Mesendoderm (in vitro differentiated cells): ENCODE measurements at places on chromosomes 12 and 14.

- no peaks in the 10 kb centered on the region for H3K27me3 ChIP-seq
- H3K4me3 ChIP-seq, result no peak overlapping the region
- no peak overlapping the region for H3K27ac ChIP-seq
- DNase-seq, result no peak
- peaks cover 6% of the 10 kb centered on the region for H3K4me1 ChIP-seq
These were observed 659 bp downstream of the CIROP start for GRCh38 chr14:23104070-23104590.

- H3K27ac ChIP-seq, result no peak overlapping the region
- no peaks in the 10 kb centered on the region for H3K27me3 ChIP-seq
- H3K36me3 ChIP-seq, result no peaks in the 10 kb centered on the region
- DNase-seq, result peak; percentile 19
- no peak overlapping the region for H3K4me3 ChIP-seq
These were observed 298.6 kb upstream of the PPFIA2 start for GRCh38 chr12:82057770-82058169.

DNA sequence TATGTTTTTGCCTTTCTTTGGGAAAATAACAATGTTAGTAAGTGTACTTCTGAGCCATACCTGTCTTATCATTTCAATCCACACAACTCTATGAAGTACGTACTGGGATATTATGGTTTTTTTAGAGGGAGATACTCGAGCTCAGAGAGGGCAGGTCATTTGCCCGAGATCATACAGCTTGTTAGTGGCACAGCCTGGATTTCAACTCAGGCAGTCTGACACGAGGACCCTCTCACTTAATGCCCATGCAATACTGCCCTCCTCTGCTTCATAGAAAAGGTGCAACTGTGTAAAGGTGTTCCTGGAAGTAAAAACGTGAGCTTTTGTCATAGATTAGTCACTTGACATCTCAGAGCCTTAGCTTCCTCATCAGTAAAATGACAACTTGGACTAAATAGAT, 128.0 kb downstream of the NDUFA12 start:
- H3K4me1 ChIP-seq, result no peaks in the 10 kb centered on the region
- peak; percentile 69 for DNase-seq
- H3K4me3 ChIP-seq, result no peak overlapping the region
- H3K27ac ChIP-seq, result no peak overlapping the region
- H3K36me3 ChIP-seq, result no peaks in the 10 kb centered on the region
- peaks cover 34% of the 10 kb centered on the region for H3K27me3 ChIP-seq

DNA sequence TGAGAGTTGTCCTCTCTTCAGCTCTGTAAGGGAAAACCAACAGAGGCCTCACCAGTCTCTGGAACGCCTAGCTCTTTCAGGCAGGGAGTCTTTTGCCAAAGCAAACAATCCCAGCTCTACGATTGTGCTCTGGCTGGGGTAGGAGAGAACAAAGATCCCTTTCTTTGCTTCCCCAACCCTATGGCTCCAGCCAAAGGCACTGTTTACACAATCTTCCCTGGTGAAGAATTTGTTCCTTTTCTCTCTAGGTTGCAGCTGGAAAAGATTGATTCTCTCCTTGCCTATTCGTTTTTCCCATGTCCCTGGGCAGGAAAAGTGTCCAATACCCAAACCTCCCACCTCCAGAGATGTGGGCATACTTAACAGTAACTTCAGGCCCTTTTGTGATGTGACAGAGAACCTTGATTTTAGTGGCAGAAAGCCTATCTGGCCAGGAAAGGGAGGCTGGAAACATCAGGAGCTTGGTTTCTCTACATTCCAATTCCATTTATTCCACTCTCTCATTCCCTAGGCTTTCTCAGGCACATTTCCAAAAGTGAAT, 16.8 kb downstream of the ATP5MC2 start:
- peaks cover 5% of the 10 kb centered on the region for H3K36me3 ChIP-seq
- no peaks in the 10 kb centered on the region for H3K27me3 ChIP-seq
- H3K4me3 ChIP-seq, result no peak overlapping the region
- peak overlapping the region; percentile 77 for H3K27ac ChIP-seq

DNA sequence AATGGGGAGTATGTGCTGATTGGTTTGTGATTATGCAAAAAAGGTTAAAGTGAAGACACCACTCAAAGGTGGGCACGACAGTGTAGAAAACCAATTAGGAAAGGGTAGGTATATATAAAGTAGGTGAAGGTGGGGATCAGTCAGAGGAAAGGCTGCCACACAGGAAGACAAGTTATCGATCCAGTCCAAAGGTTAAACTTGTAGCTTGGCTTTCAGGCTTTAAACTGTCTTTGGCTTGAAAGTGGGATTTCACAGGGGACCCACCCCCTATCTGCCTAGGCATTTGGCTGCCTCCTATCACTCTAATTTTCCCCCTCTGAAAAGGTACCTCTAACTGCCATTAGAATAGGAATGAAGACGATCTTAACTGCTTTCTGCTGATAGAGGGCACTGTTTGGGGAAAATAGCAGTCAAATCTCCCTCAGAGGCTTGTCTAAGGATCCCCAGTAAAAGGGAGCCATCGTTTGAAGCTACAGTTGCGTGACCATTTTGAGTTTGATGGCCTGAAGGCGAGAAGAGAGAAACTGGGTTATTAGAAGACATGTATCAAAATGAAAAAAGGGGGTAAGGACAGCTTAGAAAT, 250.2 kb downstream of the GPHN start:
- no peaks in the 10 kb centered on the region for H3K36me3 ChIP-seq
- DNase-seq, result peak; percentile 51
- H3K27me3 ChIP-seq, result no peaks in the 10 kb centered on the region
- no peak overlapping the region for H3K27ac ChIP-seq

- H3K27ac ChIP-seq, result no peak overlapping the region
- no peaks in the 10 kb centered on the region for H3K4me1 ChIP-seq
- H3K4me3 ChIP-seq, result no peak overlapping the region
These were observed 17.7 kb upstream of the C1S start for GRCh38 chr12:7042842-7043241.

GRCh38 chr12:52822771-52823510, 9.0 kb upstream of the KRT4 start:
- H3K4me3 ChIP-seq, result no peak overlapping the region
- H3K27me3 ChIP-seq, result no peaks in the 10 kb centered on the region
- no peaks in the 10 kb centered on the region for H3K4me1 ChIP-seq
- DNase-seq, result no peak
- no peak overlapping the region for H3K27ac ChIP-seq

DNA sequence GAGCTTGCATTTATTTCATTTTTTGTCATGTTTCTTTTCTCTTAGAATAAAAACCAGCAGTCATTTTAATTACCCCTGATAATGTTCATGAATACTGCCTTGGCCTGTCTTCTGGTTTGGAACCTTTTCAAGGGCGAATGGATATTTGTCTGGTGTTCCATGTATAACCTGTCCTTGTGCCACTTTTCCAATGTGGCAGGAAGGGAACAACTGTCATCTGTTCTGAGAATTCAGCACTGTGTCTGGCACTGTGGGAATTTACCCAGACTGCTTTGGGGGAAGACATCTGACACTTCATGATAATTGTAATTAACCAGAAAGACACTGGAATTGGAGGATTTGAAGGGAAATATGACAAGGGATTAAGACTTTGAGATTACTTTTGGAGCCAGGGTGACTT, 352.8 kb downstream of the APAF1 start:
- H3K36me3 ChIP-seq, result no peaks in the 10 kb centered on the region
- no peak overlapping the region for H3K27ac ChIP-seq
- H3K4me3 ChIP-seq, result no peak overlapping the region
- H3K4me1 ChIP-seq, result no peaks in the 10 kb centered on the region

DNA sequence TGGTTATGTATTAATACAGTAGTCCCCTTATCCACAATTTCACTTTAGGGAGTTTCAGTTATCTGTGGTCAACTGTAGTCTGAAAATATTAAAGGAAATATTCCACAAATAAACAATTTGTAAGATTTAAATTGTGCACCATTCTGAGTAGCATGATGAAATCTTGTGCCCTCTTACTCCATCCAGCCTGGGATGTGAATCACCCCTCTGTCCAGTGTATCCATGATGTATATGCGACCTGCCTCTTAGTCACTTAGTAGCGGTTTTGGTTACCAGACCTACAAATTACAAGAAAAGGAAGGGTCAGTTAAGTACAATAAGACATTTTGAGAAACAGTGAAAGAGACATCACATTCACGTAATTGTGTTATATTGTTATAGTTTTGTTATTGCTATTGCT, 39.9 kb upstream of the MDGA2 start:
- H3K27ac ChIP-seq, result no peak overlapping the region
- H3K36me3 ChIP-seq, result no peaks in the 10 kb centered on the region
- H3K27me3 ChIP-seq, result no peaks in the 10 kb centered on the region
- DNase-seq, result no peak
- no peaks in the 10 kb centered on the region for H3K4me1 ChIP-seq

GRCh38 chr12:31773867-31774266, 45.0 kb upstream of the AMN1 start:
- H3K27ac ChIP-seq, result no peak overlapping the region
- H3K27me3 ChIP-seq, result no peaks in the 10 kb centered on the region
- DNase-seq, result no peak
- no peak overlapping the region for H3K4me3 ChIP-seq
- H3K4me1 ChIP-seq, result peaks cover 2% of the 10 kb centered on the region
- no peaks in the 10 kb centered on the region for H3K36me3 ChIP-seq

DNA sequence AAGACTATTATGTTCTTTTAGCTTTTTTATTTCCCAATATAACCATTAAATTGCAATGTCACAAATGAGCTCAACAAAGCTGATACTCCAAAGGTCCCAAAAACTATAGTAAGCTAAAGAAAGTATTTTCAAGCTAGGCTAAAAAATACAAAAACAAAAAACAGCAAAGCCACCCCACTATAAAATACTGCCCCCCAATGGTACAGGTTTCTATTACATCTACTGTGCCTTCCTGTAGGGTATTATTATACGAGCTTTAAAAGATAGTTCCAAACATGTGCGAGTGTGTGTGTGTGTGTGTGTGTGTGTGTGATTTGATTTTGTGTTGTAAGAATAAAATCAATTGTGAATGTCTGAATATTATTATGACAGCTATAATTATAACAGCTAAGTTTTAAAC, 1.1 kb downstream of the IFNG start:
- no peak overlapping the region for H3K27ac ChIP-seq
- peak; percentile 45 for DNase-seq
- H3K4me1 ChIP-seq, result no peaks in the 10 kb centered on the region
- H3K4me3 ChIP-seq, result no peak overlapping the region

- peak overlapping the region; percentile 97 for H3K27ac ChIP-seq
- H3K4me1 ChIP-seq, result peaks cover 5% of the 10 kb centered on the region
- H3K4me3 ChIP-seq, result peak overlapping the region; percentile 98
- DNase-seq, result peak; percentile 93
- no peaks in the 10 kb centered on the region for H3K27me3 ChIP-seq
These were observed 1.5 kb downstream of the SLC38A2 start for GRCh38 chr12:46370792-46371717.

DNA sequence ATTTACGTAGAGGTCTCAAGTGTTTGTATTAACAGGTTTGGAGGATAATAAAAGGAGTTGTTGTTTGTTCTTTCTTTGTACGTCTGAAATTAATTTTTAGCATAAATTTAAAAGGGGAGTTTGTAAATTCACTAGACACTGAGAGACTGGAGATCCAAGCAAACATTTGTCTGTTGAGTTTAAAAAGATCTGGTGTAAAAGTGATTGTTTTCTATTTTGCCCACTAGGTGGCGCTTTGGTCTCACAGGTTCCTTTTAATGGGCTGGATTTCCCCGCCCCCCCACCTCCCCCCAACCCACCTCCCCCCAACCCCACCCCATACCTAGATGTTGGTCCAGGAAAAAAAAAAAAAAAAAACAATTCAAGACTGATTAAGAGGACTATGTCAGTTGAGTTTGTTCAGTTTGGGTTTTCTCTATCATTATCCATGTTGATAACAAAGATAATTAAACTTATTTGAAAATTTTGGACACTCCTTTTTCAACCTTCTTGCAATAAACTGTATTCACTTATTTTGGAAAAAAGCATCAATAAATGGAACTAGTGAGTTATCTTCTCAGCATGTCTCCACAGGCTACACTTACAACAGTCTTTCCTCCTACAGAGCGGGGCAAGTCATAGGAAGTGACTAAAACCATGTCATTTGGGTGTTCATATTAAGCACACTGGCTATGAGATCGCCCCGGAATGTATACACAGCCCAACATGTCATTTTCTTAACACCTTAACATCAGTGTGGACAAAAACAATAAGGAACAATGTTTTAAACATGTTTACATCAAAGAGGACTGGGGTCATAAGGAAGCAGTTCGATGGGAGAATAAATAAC, 841.1 kb downstream of the NRXN3 start:
- no peaks in the 10 kb centered on the region for H3K4me1 ChIP-seq
- no peaks in the 10 kb centered on the region for H3K36me3 ChIP-seq
- H3K27ac ChIP-seq, result no peak overlapping the region
- H3K27me3 ChIP-seq, result no peaks in the 10 kb centered on the region
- peak; percentile 40 for DNase-seq

DNA sequence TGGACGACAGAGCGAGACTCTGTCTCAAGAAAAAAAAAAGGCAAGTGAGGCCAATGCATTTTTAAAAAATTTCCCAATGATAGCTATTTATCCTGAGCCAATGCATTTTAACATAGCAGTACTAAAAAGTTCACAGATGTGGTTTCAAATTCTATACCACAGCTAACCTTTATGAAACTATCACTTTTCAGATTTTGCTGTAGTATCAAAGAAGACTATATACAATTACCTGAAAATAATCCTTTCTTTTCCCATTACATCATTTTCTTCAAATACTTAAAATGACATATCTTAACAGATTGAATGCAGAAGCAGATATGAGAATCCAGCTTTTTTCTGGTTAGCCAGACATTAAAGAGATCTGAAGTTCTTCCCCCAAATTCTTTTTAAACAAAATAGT, 13.2 kb downstream of the ATF7 start:
- no peaks in the 10 kb centered on the region for H3K27me3 ChIP-seq
- no peaks in the 10 kb centered on the region for H3K4me1 ChIP-seq
- no peaks in the 10 kb centered on the region for H3K36me3 ChIP-seq

- H3K4me3 ChIP-seq, result no peak overlapping the region
- H3K4me1 ChIP-seq, result no peaks in the 10 kb centered on the region
- no peaks in the 10 kb centered on the region for H3K27me3 ChIP-seq
These were observed 105.4 kb downstream of the SRGAP1 start for GRCh38 chr12:63949902-63950301.

GRCh38 chr12:43816168-43816567, 10.1 kb upstream of the TWF1 start:
- no peak for DNase-seq
- no peaks in the 10 kb centered on the region for H3K27me3 ChIP-seq
- H3K4me1 ChIP-seq, result peaks cover 2% of the 10 kb centered on the region
- H3K36me3 ChIP-seq, result no peaks in the 10 kb centered on the region
- no peak overlapping the region for H3K4me3 ChIP-seq
- H3K27ac ChIP-seq, result no peak overlapping the region

GRCh38 chr12:69686731-69687130, 12.4 kb downstream of the BEST3 start:
- H3K27me3 ChIP-seq, result no peaks in the 10 kb centered on the region
- no peaks in the 10 kb centered on the region for H3K36me3 ChIP-seq
- no peaks in the 10 kb centered on the region for H3K4me1 ChIP-seq
- DNase-seq, result no peak
- no peak overlapping the region for H3K4me3 ChIP-seq
- H3K27ac ChIP-seq, result no peak overlapping the region

- no peak overlapping the region for H3K4me3 ChIP-seq
- no peak overlapping the region for H3K27ac ChIP-seq
- no peaks in the 10 kb centered on the region for H3K27me3 ChIP-seq
- H3K4me1 ChIP-seq, result no peaks in the 10 kb centered on the region
These were observed 44.5 kb downstream of the GTF2A1 start for GRCh38 chr14:81176241-81176640.
